Epithelial cell of umbilical artery (primary cell): ENCODE measurements at places on chromosomes 13 and 19. TPM values are rescaled to one million over a fixed set of nuclear protein-coding genes. Genes with fewer than 3 reads are reported as not detected.

The KLK1 gene
- total RNA-seq = not detected in 2 replicates

The IGFL2 gene
- total RNA-seq = not detected in 2 replicates

The ZNF345 gene
- 1.9 and 3.0 TPM in 2 replicates for total RNA-seq

The KLK12 gene
- not detected in 2 replicates for total RNA-seq

The INAFM1 gene
- 0.65 TPM in 1 of 2 replicates, not detected in the other for total RNA-seq

The PALM3 gene
- total RNA-seq = 0.15 TPM in 1 of 2 replicates, not detected in the other

The BSPH1 gene
- not detected in 2 replicates for total RNA-seq

The TNFSF9 gene
- total RNA-seq = 0.30 and 0.65 TPM in 2 replicates

The SIGLEC14 gene
- not detected in 2 replicates for total RNA-seq

The NKG7 gene
- not detected in 2 replicates for total RNA-seq
